ENCODE measurements at places on chromosomes 3 and 15.

GRCh38 chr3:77137559-77137958 lies 97.7 kb downstream of the ROBO2 start:
- DNase-seq, result no peak

DNA sequence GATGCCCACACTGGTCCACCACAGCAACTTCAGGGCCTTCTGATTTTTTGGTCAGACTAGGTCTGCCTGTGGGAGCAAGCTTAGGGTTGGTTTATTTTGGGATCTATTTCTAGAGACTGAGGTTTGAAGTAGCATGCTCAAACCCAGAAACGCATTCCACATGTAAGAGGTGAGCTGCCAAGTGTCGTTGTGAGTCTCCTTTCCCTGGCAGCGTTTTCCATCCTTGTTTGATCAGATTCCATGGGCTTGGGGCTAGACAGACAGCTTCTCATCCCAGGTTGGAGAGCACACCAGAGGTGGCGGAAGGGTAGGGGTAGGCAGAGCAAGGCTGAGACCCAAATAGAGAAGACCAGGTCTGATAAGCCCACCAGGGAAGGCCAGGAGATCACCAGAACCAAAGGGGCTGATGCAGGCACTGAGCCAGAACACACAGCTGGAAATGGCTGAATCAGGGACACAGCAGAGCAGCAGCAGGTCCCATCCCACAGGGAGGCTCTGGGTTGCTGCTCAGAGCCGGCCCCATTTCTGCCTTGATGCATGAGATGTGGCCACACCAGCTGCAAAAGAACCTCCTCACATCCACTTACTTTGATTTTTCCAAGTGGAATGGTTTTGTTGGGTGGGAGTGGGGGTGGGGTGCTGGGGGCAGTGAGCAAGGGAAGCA lies 186.8 kb downstream of the THSD4 start:
- no peak for DNase-seq

GRCh38 chr15:43239732-43240491 lies 19.1 kb upstream of the EPB42 start:
- peak; percentile 84 for DNase-seq

DNA sequence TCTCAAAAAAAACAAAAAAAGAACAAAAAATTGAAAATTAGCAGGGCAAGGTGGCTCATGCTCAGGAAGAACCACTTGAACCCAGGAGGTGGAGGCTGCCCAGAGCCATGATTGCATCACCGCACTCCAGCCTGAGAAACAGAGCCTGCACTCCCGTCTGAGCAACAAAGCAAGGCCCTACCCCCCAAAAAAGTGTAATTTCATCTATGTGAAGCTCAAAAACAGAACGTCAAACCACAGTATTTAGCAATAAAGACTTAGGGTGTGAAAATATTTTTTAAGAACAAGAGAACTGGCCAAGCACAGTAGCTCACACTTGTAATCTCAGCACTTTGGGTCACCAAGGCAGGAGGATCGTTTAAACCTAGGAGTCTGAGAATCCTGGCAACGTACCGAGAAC lies 38.2 kb downstream of the STAG1 start:
- peak; percentile 80 for DNase-seq

GRCh38 chr15:25053000-25053815 lies 98.4 kb downstream of the SNRPN start:
- no peak for DNase-seq

All from hematopoietic multipotent progenitor cell treated with erythropoietin and hydrocortisone succinate and interleukin-3 and kit ligand, for 4 days (in vitro differentiated cells).